Hindlimb muscle (tissue), 1 donor: ENCODE measurements at places on chromosomes 2 and 18. TPM values are rescaled to one million over a fixed set of nuclear protein-coding genes. Genes with fewer than 3 reads are reported as not detected.

DNA sequence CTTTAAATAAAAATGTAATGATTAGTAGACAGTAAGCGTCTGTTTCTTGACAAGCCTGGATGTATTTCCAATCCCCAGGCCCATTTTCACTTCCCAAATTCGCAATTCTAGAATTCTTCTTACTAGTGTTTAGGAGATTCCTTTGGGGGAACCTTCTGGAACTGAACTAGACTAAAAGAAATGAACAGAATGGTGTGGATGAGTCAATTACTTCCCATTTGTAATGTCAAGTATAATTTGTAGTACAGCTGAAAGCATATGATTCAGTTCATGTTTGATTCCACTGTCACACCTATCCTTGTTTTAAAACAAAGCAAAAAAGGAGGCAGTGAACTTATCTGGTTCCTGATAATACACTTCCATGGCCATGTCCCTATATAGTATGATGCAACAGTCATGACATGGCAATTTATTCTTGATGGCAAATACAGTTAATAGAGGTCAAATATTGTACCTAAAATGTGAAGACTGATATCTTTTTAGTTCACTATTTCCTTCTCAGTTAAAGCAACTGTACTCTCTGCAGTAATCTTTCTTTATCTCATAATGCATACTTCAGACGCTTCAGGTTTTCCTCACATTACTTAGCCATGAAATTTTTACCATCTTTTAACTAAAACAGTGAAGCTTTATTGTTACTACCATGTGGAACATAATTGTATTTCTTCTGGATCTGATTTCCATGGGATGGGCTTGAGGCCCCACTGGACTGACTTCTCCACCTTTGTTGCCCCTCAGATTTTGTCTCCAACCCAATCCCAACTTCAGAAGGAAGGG is 2.0 kb downstream of the IDH1 start:
- no peak for DNase-seq

DNA sequence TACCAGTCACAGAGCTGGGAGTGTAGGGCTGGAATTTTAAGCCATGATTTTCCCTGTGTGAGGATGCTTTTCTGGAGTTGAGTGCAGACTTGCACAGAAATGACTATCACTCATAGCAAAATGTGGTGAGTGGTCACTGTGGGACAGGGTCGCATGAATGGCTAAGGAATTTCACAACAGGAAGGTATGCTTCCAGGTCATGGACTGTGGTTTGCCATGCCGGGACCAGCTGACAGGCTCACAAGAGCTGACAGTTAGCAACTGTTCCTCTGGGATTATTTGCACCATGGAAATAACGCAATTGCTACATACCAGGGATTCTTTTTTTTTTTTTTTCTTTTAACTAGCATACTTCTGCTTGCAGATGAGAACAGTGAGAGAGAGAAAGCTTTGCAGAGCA is 3.8 kb upstream of the UXS1 start:
- DNase-seq = no peak

GRCh38 chr2:149080971-149081370 is 42.5 kb downstream of the LYPD6B start:
- DNase-seq = no peak

DNA sequence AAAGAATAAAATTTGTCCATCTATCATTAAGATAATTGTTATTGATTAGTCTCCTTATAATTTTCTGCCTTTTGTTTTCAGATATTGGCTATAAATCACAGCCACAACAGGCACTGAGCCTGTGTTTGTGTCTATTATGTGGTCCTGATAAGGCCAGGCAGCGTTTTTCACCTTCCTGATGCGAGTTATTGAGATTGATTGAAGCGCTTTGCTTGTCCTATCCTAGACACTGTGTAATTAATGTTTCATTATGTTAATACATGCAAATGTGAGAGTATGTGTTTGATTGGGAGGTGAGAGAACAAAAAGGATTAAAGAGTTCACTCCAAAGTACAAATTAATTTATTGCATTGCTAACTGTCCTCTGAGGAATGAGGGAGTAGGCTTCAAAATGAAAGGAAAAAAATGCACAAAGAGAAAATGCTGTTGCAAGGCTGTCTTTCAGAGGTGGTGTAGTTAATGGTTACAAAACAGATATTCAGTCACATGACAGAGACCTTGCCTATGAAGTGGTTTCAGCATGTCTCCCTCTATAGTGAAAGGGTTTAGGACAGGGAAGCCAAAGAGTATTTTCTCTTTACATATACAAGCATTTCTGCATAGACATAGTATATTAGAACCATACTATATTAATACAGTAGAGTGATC is 391.1 kb downstream of the DCC start:
- DNase-seq = no peak

- no peak for DNase-seq
These were observed 468.9 kb upstream of the HS6ST1 start for GRCh38 chr2:128787616-128788015.

DNA sequence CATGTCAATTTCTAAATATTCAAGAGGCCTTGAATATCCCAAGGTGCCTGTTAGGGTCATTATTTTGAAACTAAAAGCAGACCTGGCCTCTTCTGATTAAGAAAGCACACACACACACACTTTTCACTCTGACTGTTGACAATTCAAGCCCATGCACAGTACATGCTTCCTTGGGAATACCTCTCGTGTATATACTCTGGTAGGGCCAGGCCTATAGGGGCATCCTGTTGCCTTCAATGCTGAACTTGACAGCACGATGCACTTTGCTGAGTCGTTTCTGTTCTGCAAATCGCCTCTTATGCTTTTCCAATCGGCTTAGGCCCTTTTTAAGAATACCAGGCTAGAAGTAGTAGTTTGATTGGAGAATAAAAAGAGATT is 40.6 kb downstream of the IWS1 start:
- no peak for DNase-seq

DNA sequence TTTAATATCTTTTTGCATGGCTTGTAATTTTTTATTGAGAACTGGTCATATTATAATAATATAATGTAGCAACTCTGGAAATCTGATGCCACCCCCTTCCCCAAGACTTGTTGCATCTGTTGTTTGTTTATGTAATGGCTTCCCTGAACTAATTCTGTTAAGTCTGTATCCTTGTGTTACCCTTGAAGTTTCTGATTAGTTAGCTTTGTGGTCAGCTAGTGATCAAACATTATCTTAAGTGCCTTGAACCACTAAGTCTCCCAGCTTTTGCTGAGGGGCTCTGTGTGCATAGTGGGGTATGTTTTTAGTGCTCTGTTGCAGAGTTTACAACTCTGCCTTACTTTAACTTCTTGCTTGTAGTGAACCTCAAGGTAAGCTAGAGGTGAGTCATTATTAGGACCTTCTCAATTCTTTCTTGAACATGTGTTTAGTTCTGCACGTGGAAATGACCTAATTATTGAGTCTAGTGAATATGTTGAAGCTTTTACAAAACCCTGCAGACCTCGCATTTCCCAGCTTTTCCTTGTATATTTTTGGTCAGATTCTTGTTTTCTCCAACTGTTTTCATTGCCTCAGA is 24.8 kb downstream of the SMCHD1 start:
- DNase-seq = no peak

DNA sequence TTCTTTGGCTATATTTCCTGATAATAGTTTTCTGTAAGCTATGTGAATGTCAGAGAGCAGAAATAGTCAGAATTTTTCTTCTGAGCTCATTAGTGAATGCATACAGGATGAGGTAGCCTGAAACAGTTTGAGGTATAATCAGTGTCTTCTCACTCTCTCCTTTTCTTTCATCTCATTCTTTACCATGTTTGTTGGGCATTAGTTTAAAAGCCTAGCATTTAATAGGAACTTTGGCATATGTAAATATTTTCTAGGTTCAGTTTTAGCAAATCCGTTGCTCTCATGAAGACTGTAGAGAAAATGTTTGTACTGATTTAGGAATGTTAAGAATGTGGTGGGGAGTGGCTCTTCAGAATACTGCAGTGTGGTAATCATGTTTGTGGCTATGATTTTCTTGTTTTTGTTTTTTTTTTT is 119.4 kb downstream of the PARD3B start:
- no peak for DNase-seq

DNA sequence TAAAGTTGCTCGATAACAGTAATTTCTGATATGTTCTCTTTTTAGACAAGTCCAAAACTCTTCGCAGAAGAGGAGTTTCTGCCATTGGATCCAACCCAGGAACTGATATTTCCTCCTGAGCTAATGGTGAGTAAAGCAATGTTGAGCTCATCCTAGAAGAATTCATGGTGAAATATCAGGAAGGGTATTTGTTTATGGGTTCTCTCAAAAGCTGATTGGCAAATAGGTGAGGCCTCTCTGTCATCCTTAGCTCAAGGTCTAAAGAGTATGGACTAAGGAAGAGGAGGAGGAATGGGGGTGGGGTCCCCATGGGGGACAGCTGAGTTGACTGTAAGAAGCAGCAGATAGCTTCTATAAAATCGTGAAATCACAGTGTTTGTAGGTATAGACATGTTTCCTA is 18.2 kb downstream of the AOX1 start:
- DNase-seq = no peak

GRCh38 chr18:25174324-25174723 is 177.6 kb downstream of the ZNF521 start:
- DNase-seq = no peak

- no peak for DNase-seq
These were observed 11.1 kb upstream of the LOXHD1 start for GRCh38 chr18:46668135-46668534.

GRCh38 chr2:11963966-11964365 is 217.5 kb downstream of the LPIN1 start:
- DNase-seq = no peak

- no peak for DNase-seq
These were observed 70.2 kb downstream of the PRKRA start for GRCh38 chr2:178380763-178381162.

DNA sequence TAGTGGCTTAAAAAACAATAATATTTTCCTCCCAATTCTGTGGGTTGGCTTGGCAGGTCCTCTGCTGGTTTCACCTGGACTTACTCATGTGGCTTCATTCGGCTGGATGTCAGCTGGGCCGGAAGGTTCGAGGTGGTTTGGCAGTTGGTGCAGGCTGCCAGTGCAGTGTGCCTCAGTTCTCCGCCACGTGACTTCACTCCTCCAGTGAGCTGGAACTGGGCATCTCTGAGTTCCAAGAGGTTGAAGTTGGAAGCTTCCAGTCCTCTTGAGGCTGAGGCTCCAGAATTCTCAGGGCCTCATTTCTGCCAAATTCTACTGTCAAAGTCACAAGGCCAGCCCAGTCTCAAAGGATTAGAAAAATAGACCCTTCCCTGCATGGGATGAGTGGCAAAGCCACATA is 83.4 kb upstream of the B3GNT7 start:
- DNase-seq = no peak

GRCh38 chr2:84435345-84436025 is 23.6 kb downstream of the SUCLG1 start:
- no peak for DNase-seq

- no peak for DNase-seq
These were observed 41.2 kb downstream of the ETAA1 start for GRCh38 chr2:67438337-67438736.

- no peak for DNase-seq
These were observed 8.8 kb upstream of the EVA1A start for GRCh38 chr2:75569546-75569945.

DNA sequence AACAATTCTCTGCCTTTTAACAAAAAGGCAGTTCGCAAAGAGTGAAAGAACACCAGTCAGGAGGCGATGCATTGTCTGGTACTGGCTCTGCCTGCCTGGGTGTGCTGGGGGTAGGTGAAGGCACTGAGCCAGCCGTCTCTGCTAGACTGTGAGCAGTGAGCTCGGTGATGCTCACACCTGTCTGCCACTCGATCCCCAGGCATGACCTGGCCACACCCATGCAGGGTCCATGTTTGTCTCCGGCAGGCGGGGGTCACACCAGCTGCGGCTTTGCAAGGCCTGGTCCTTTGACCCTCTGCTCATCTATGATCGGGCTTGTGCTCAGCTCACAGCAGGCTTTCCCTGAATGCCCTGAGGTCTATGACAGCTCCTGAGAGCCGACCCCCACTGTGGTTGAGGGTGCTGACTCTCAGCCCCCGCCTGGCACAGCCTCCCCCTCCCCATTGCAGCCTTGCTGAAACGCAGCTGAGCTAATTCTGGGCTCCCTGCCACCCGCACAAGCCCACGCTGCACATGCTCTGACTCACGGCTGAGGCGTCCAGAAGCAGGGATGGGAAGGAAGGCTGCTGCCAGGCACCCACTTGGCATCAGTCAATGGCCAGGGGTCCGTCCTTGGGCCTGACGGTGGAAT is 23.7 kb downstream of the CRACDL start:
- peak; percentile 49 for DNase-seq

Gene POTEI
- polyA plus RNA-seq = 0.04 TPM

Gene OR6B2
- not detected for polyA plus RNA-seq

Gene KCNE4
- polyA plus RNA-seq = 3.4 TPM

Gene HOXD11
- not detected for polyA plus RNA-seq

Gene SERPINB8
- 2.1 TPM for polyA plus RNA-seq

Gene NYAP2
- polyA plus RNA-seq = 0.59 TPM

Gene FTCDNL1
- 2.0 TPM for polyA plus RNA-seq

Gene RGPD8
- 3.8 TPM for polyA plus RNA-seq

Gene VAMP5
- polyA plus RNA-seq = 54.7 TPM

Gene TLX2
- polyA plus RNA-seq = not detected

Gene PIEZO2
- 19.0 TPM for polyA plus RNA-seq

Gene ACKR3
- 22.4 TPM for polyA plus RNA-seq

Gene SOCS6
- 14.3 TPM for polyA plus RNA-seq
